ENCODE measurements at places on chromosomes 5 and 9. TPM values are rescaled to one million over a fixed set of nuclear protein-coding genes. Genes with fewer than 3 reads are reported as not detected.

TRIP13 gene
- total RNA-seq = 3.7 TPM

SPINK4 gene
- total RNA-seq = not detected

CMYA5 gene
- 10.1 TPM for total RNA-seq

PLAC8L1 gene
- not detected for total RNA-seq

CDC42SE2 gene
- total RNA-seq = 19.4 TPM

ADRB2 gene
- total RNA-seq = 43.2 TPM

GALT gene
- 52.5 TPM for total RNA-seq

MEGF10 gene
- total RNA-seq = 0.74 TPM

FIBCD1 gene
- total RNA-seq = not detected

ATP10B gene
- total RNA-seq = 9.1 TPM

EIF4E1B gene
- not detected for total RNA-seq

FGFR4 gene
- 12.0 TPM for total RNA-seq

SLC34A3 gene
- total RNA-seq = not detected

C1QTNF3 gene
- total RNA-seq = 7.1 TPM

ZNF462 gene
- total RNA-seq = 28.5 TPM

ZNF883 gene
- 0.98 TPM for total RNA-seq

GLRA1 gene
- not detected for total RNA-seq

PCDHGA1 gene
- not detected for total RNA-seq

NDUFA8 gene
- 32.4 TPM for total RNA-seq

PAM gene
- total RNA-seq = 136 TPM

SNCB gene
- total RNA-seq = not detected

OR1J2 gene
- not detected for total RNA-seq

All from vagina (tissue), 2 donors.